ENCODE measurements at places on chromosomes 7 and 10.

GRCh38 chr10:3727268-3727667 is 57.7 kb downstream of the KLF6 start:
- DNase-seq, result no peak

DNA sequence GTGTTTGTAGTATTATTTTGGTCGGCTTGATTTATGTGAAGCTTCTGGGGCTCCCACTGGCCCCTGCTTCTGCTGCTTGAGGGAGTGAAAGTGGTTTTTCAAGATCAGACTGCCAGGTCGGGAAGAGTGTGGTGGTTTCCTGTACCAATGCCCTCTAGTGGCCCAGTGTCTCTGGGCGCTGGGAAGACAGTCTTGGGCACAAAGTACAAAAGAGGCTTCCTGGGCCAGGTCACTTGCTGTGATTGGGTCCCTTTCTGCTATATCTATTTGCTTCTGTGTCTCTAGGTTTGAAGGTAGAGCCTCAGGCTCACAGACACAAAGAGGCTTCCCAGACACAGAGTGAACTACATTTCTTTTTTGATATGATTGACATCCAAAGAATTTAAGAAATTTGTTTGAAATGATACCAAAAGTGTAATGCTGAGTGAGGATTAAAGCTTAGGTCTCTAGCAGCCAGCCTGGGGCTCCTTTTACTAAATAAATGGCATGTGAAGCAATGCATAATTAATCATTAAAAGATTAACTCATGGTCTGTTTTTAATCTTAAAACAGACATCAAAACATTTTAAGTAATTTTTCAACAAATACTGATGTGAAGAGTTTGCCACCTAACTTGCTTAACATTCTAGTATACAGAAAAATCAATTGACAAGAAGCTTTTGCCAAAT is 36.3 kb downstream of the ABCB1 start:
- DNase-seq, result no peak

GRCh38 chr10:70776455-70777005 is 8.6 kb downstream of the TBATA start:
- DNase-seq, result no peak

- DNase-seq, result no peak
Measured at GRCh38 chr7:108137040-108137439, 6.9 kb upstream of the LAMB4 start.

DNA sequence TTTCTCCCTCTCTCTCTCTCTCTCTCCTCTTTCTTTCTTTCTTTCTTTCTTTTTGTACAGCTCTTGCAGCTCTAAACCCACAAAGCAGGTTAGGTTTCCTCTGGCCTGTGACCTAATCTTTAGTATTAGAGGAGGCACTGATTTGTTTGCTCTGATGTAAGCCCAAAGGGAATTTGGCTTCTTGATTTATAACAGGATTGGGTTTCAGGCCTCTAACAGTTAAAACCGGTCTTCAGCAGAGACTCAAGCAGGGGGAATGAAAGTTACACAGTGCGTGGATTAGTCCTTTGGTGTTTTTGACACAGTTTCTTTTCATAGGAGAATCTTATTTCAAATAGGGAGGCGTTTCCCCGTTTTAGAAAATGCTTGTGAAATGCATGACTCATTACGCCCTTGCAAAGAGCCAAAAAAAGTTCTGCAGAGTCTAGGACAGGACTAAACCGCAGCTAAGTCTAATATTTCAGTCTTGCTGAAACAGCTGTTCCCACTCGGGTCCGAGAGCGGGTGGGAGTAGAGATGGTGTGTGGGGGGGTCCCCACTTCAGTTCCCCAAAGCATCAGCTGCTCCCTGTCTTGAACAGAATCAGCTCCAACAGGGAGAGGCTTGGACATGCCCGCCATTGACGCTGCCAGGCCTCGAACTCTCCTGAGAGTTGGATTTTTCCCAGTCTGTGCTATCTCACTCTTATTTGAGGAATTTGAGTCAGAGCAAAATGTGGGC is 296.5 kb upstream of the PITRM1 start:
- no peak for DNase-seq

GRCh38 chr7:139647814-139648390 is 124.4 kb downstream of the CLEC2L start:
- no peak for DNase-seq

- no peak for DNase-seq
Measured at GRCh38 chr7:138162236-138162635, 86.0 kb downstream of the AKR1D1 start.

GRCh38 chr7:79876848-79877252 is 257.8 kb upstream of the GNAI1 start:
- no peak for DNase-seq

- no peak for DNase-seq
Measured at GRCh38 chr7:84948634-84949033, 238.2 kb downstream of the SEMA3D start.

GRCh38 chr7:123747620-123748141 is 1.1 kb downstream of the WASL start:
- DNase-seq, result no peak

All from activated gamma-delta T cell (primary cell).